Pancreas (tissue), 10 donors: ENCODE measurements at places on chromosomes 11 and 22. TPM values are rescaled to one million over a fixed set of nuclear protein-coding genes. Genes with fewer than 3 reads are reported as not detected.

DNA sequence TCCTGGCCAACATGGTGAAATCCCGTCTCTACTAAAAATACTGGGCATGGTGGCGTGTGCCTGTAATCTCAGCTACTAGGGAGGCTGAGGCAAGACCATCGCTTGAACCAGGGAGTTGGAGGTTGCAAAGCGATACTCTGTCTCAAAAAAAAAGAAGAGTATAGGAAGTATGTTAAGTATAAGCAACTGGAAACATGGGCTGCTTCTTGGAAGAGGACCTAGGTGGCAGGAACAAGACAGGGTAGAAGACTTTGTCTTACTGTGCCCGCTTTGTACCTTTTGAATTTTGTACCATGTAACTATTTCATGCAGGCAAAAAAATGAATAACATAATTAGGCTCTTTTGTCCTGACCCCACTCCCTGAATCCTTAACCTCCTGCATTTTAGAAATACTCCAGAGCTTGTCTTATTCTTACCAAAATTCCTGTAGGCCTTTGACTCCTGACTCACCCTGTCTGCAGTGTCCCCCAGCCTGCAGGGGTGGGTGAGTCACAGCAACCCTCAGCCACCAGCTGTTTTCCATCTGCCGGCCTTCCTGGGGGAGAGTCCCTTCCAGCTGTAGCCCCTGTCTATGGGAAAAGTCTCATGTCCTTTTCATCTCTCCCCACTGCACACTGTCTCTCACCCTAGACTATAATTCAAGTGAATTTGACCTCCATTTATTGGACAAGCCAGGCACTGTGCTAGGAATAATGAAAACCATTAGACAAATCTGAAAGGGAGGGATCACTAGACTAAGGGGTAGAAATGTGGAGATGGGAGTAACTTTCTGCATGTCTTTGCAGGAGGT is 41.8 kb downstream of the TXN2 start:
- no peaks in the 10 kb centered on the region for H3K27me3 ChIP-seq
- no peaks in the 10 kb centered on the region for H3K36me3 ChIP-seq
- no peak overlapping the region for H3K27ac ChIP-seq
- H3K4me3 ChIP-seq = no peak overlapping the region

DNA sequence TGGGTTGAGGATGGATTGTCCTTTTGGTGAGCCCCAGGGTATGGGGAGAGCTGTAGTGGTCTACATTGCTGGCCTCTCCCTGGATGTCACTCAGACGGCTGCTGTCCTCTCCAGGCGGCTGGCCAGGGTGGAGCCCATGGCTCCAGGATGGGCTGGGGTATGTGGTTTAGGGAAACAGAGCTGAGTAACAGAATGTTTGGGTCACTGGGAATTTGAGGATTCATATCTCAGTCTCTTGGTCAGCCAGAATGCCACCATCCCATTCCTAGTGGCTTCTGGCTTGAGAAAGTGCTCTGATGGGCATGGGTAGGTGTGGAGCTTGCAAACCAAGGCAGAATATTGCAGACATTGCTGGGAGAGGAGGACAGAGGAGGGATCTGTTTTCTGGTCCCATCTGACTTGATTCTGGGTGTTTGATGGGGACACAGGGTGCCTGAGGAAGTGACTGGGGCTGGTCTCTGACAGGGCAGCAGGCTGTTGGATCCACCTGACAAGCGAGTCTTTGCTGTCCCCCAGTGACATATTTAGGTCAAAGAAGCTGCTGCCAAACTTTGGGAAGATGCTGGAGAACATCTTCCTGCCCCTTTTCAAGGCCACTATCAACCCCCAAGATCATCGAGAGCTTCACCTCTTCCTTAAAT is 41.4 kb downstream of the AMPD3 start:
- H3K4me1 ChIP-seq = no peaks in the 10 kb centered on the region
- no peak overlapping the region for H3K4me3 ChIP-seq
- no peaks in the 10 kb centered on the region for H3K36me3 ChIP-seq
- no peaks in the 10 kb centered on the region for H3K27me3 ChIP-seq
- DNase-seq = no peak

DNA sequence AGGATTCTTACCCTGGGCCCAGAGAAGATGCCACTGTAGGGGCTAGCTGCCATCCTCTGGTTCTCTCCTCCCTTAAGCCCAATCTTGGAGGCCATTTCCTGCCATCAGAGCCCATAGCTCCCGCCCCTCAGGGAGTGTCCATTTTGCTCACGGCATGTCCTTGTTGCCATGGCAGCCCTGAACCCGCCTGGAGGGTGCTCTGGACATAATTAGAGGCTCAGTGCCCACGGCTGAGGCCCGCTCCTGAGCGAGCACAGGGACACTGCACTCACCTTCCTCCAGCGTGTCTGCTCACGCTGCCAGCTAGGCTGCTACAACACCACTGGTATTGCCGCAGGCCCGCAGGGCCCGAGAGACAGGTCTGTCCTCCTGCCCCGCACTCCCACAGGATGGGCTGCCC is 11.1 kb upstream of the SUSD2 start:
- DNase-seq = no peak
- H3K36me3 ChIP-seq = no peaks in the 10 kb centered on the region
- no peak overlapping the region for H3K27ac ChIP-seq
- H3K4me3 ChIP-seq = no peak overlapping the region
- no peaks in the 10 kb centered on the region for H3K4me1 ChIP-seq

Gene GPR83
- total RNA-seq = 0.12 TPM

GRCh38 chr11:68764746-68765145 is 13.4 kb upstream of the TESMIN start:
- H3K4me3 ChIP-seq = no peak overlapping the region
- H3K4me1 ChIP-seq = no peaks in the 10 kb centered on the region
- DNase-seq = no peak
- H3K27ac ChIP-seq = no peak overlapping the region
- H3K36me3 ChIP-seq = no peaks in the 10 kb centered on the region
- no peaks in the 10 kb centered on the region for H3K27me3 ChIP-seq

GRCh38 chr22:35154937-35155387 is 89.0 kb downstream of the ISX start:
- no peak overlapping the region for H3K27ac ChIP-seq
- H3K36me3 ChIP-seq = no peaks in the 10 kb centered on the region
- H3K4me3 ChIP-seq = no peak overlapping the region
- H3K4me1 ChIP-seq = no peaks in the 10 kb centered on the region

GRCh38 chr11:72576661-72577060 is 97.6 kb downstream of the PDE2A start:
- no peak overlapping the region for H3K27ac ChIP-seq
- H3K4me1 ChIP-seq = no peaks in the 10 kb centered on the region
- H3K27me3 ChIP-seq = no peaks in the 10 kb centered on the region
- no peak overlapping the region for H3K4me3 ChIP-seq

DNA sequence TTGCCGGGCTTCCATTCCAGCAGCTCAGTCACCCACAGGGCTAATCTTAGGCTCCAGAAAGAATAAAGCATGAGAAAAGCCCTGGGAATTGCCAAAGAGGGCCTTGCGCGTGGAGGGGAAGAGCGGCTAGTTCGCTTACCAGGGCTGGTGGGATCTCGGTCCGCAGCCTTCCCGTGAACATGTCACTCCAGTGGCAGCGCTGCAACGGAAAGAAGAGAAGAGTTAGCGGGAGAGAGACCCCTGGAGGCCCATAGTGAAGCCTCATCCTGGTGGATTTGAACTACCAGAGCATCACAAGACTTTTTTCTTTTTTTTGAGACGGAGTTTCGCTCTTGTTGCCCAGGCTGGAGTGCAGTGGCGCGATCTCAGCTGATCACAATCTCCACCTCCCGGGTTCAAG is 18.0 kb downstream of the RANGAP1 start:
- DNase-seq = no peak
- H3K4me3 ChIP-seq = no peak overlapping the region
- H3K27me3 ChIP-seq = no peaks in the 10 kb centered on the region
- no peaks in the 10 kb centered on the region for H3K4me1 ChIP-seq
